ENCODE measurements at places on chromosomes 2 and 18.

- no peak for DNase-seq
Observed at GRCh38 chr2:226207671-226208070, 591.9 kb downstream of the IRS1 start.

DNA sequence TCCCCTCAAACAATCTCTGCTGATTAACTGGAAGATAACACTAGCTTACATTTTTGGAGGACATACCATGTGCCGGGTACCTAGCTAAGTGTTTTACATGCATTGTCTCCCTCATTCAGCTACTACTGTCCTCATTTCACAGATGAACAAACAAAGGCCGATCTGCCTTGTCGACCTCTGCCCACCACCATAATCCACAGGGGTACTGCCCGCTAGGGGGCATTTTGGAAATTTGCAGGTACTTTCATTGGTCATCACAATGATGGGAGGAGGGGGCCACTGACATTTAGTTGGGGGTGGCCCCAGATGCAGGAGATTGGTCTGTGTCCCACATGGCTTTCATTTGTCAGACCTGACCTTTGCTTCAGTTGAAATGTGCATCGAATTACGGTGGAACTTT, 3.9 kb upstream of the TMEM163 start:
- DNase-seq, result no peak

GRCh38 chr2:84782717-84783442, 98.0 kb downstream of the TRABD2A start:
- DNase-seq, result no peak

DNA sequence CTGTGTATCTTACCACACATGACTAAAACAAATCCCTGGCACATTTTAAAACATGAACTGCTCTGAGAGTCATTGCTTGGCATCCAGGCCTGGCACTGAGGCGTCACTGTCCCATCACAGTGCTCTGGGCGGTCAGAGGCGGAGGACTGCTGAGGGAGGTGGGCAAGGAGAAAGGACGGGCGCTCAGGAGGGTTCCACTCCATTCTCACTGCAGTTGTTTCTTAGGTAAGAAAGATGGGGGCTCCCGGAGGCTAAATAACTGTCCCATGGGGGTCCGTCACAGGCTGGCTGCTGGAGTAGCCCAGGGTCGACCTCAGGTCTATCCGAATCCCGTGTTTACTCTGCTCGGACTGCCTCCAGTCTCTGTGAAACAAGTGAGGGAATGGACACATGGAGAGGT, 117.5 kb downstream of the FAM168B start:
- DNase-seq, result no peak

DNA sequence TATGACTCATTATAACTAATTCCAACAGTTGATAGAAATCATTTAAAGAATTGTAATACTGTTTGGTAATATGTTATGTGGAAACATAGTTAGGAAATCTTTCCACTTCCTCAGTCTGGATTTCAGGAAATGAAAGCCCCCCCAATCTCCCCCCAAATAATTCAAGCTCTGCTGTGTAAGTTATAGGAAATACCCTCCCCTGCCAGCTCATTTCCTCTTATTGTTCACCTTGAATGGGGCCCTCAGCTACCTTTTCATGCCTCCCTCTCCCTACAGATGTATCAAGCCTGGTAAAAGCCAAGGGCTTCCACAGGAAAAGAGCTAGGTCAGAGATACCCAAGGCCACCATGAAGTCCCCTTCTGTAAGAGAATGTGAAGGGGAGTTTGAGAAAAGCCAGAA, 155.5 kb downstream of the CNTNAP5 start:
- no peak for DNase-seq

- no peak for DNase-seq
Observed at GRCh38 chr18:33700513-33700976, 122.5 kb downstream of the ASXL3 start.

GRCh38 chr2:209519906-209520305, 96.1 kb downstream of the MAP2 start:
- no peak for DNase-seq

DNA sequence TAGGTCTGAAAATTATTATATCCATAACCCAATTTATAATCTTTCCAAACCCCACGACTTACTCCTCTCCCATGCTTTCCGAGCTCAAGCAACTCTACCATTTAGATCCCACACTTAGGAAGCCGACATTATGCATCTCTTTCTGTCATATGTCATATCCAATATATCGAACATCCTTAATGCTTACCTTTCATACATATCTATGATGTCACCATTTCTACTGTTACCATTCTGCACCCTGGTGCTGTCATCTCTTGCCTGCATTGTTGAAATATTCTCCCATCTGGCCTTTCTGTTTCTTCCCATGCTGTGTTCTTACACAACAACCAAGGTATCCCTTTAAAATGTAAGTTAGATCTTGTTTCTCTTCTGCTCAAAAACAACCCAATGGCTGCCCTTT, 127.1 kb upstream of the MC4R start:
- no peak for DNase-seq

GRCh38 chr2:82124629-82125028, 1820.1 kb upstream of the LRRTM1 start:
- DNase-seq, result no peak

- no peak for DNase-seq
Observed at GRCh38 chr2:172246649-172247048, 143.9 kb upstream of the DLX2 start.

DNA sequence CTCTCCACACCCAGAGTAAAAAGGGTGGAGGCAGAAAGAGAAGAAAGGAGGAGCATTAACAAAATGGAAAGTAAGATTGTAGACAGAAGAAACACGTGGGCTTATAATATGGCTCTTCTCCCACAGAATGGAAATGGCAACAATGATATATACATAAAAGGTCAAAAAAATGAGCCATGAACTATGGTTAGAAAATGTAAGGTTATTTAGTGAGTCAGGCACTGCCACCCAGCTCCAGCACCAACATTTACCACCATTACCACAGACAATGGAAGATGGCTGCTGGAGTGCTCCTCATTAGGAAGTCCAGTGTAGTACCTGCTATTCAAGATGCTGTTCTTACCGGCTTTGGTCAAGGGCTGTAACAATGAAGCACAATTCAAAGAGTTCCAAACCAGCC, 258.0 kb downstream of the ZEB2 start:
- DNase-seq, result no peak

DNA sequence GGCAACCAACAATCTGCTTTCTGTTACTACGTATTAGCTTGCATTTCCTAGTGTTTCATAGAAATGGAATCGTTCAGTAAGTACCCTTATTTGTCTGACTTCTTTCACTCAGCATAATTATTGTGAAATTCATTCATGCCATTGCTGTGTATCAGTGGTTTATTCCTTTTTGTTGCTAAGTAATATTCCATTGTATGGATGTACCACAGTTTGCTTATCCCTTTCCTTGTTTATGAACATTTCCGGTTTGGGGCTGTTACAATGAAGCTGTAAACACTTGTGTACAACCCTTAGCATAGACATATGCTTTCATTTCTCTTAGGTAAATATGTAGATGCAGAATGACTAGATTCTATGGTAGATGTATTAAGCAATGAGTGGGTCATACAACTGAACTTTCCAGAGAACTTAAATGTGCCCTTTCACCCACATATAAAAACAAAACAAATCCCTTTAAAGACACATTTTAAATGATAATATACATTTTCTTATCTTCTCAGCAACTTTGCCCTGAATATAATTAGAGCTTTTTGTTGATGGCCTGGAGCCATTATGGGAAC, 21.9 kb downstream of the FER1L5 start:
- DNase-seq, result no peak

- DNase-seq, result no peak
Observed at GRCh38 chr2:54760310-54760709, 36.8 kb downstream of the EML6 start.

All from ELF-1 (cell line).